ENCODE measurements at places on chromosomes 2 and 18.

DNA sequence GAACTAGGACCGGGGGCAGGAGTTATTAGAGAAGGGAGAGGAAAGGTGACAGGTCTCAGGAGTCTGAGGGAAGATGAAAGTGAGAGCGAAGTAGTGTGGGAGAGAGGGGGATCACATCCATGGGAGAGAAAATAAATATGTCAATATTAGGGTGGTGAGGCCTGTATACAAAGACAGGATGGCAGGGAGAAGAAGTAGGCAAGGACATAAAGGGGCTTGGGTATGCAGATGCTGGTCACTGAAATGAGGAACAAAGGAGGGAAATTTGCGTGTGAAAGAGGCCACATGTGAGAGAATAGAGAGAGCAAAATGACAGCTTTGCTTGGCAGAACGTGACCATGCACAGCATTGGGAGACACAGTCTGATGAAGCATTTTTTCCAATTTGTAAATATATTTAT, 13.6 kb downstream of the METAP1D start:
- no peak for DNase-seq

- no peak for DNase-seq
Observed at GRCh38 chr2:60309336-60309735, 244.1 kb downstream of the BCL11A start.

- no peak for DNase-seq
Observed at GRCh38 chr2:55565613-55566012, 46.1 kb downstream of the CFAP36 start.

- DNase-seq: no peak
Observed at GRCh38 chr2:233301811-233302210, 5.8 kb upstream of the SAG start.

DNA sequence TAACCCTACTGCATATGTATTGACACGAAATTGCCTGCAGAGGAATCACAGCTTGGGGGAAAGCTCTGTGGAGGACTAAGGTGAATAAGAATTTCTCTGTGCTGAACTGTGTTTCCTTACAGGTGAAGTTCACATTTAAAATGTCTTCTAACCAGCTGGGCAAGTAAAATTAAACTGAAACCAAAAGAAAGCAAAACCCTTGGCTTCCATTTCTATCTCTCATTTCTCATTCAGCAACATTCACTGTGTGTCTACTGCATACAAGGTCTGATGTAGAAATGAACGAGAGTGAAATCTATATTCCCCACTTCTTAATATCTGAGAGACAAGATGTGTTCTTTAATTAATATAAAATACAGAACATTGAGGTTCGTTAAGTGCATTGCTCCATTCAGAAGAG, 397.3 kb downstream of the SOX11 start:
- no peak for DNase-seq

GRCh38 chr2:241808051-241808720, 807 bp upstream of the NEU4 start:
- DNase-seq: no peak

DNA sequence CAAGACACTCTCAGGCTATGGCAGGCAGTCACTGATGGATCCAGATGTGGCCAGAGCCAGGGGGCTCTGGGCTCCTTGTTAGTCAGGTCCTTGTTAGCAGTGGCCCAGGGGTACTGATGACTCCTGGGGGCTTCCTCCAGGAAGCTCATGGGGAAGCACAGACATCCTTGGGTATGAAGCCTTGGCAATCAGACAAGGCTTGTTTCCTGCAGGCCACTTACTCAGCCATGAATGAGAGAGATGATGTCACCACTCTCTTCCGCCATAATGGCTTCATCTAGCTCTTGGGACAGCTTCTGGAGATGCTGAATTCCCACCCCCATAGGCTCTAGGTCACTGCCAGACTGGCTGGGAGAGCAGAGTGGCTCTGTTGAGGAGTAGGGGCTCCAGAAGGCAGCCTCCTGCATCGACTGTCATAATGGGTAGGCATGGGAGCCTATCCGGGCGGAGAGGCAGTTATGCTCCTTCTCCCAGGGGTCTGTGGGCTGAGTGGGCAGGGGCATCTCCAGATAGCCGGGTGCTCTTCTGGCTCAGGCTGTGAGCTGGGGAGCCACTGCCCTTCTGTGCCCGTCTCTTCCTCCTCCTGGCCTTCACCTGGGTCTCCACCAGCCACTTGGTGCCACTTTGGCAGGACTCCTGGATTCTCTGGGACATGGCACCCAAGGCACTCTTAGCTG, 40.2 kb upstream of the BMPR2 start:
- DNase-seq: no peak

GRCh38 chr2:113141451-113141850, 14.1 kb downstream of the IL1RN start:
- no peak for DNase-seq

GRCh38 chr2:111687911-111688310, 196.1 kb downstream of the ANAPC1 start:
- no peak for DNase-seq

DNA sequence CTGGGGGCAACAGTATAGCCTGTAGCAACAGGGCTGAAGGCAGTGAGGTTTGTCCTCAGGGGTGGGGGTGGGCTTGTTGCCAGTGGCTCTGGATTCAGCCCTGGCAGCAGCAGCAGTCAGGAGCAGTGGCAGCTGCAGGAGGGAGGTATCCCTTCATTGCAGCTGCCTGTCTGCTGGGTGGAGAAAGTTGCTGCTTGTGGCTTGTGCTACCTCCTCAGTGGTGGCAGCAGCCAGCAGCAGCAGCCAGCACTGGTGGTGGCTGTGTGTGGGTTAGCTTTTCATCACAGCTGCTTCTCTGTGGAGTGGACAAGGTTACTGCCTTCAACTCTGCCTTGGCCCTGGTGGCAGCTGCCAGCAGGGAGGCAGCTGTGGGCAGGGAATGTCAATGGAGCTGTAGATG, 94.9 kb downstream of the ARL6IP6 start:
- no peak for DNase-seq

DNA sequence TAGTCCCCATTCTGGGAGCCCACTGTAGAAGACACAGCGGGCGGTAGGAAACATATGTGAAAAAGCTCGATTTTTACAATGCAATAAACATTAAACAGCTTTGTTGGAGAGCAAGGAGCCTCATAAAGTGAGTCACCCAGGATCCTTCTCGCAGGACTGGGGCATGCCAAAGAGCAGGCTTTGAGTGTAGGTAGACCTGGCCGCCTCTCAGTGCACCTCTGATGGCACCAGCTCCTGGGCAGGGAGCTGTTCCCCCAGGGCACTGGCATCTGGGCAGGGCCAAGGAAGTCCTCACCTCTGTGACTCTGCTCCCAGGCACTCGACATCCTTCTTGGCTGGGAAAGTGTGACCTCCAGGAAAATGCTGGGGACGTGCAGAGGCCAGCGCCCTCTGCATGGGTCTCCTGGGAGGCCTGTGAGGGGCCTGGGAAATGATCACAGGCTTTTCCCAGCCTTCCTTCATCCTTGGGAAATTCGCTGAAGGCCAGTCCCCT, 94.2 kb downstream of the POLR1A start:
- DNase-seq: no peak

DNA sequence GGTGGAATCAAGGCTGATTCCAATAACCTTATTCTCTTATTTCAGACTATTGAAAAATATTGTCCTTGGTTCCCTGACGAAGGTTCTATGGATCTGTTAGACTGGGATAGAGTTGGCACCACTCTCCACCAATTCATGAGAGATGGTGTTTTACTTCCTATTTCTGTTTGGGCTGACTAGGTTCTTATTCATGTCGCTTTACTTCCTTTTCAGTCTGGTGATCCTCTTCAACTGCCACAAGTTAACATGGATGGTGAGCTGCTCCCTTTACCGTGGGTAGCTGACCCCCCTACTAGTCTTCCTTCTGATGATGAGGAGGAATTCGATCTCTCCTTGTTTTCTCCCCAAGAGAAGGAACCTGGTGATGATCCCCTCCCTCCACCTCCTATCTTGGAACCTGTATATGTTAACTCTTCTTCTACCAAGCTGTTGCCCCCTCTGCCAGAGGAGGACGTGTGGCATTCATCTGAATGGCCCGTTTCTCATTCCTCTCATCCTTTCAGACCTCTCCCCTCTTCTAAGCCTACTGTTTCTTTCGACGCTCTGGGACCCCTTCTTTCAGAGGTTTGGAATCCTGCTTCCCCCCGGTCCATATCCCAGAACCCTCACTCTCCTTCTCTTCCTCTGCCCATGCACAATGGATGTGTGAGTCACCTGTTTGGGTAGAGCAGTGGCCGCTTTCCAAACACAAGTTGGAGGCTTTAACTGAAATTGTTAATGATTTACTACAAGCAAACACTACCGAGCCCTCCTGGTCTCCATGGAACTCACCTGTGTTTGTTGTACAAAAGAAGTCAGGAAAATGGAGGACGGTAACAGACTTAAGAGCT, 13.5 kb upstream of the CNOT11 start:
- DNase-seq: no peak

GRCh38 chr18:28177828-28178635, 1.1 kb upstream of the CDH2 start:
- no peak for DNase-seq

GRCh38 chr2:147156970-147157369, 687.9 kb upstream of the ACVR2A start:
- no peak for DNase-seq

GRCh38 chr2:180191432-180192124, 184.5 kb upstream of the CWC22 start:
- no peak for DNase-seq

- no peak for DNase-seq
Observed at GRCh38 chr2:162518894-162519293, 175.0 kb downstream of the GCA start.

DNA sequence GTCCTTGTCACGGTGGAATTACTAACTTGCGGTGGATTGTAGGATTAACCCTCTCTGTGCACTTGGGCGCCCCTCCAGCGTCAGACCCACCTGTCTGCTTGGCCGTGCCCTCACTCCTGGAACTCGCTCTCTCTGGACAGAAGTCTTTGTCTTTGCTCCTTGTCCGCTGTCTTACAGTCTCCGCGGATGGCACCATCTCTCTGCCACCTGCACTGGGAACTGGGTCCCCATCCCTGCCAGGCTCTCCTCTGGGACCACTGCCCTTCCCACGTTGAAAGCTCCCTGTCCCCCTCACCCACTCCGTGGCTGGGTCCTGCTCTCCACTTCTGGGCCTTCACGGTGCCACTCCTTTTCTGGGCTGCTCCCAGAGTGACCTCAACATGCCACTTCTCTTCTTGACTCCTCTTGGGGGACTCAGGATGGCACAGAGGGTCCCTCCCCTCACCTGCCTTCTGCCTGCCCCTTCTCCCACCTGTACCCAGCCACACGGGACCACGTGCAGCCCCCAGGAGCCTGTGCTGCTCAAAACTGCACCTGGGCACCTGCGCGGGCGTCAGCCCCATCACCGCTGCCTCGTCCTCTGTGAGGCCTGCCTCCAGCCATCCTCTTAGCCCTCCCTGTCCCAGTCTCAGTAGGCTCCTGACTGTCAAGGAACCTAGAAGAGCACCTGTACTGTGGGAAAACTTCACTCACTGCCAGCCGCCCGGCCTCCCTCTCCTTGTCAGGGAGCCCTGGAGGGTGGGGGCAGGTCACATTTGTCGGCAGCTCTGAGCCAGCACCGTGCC, 11.1 kb downstream of the CNDP2 start:
- no peak for DNase-seq

- no peak for DNase-seq
Observed at GRCh38 chr2:147913701-147914480, 69.1 kb downstream of the ACVR2A start.

- DNase-seq: no peak
Observed at GRCh38 chr2:221125691-221126090, 446.4 kb downstream of the EPHA4 start.

DNA sequence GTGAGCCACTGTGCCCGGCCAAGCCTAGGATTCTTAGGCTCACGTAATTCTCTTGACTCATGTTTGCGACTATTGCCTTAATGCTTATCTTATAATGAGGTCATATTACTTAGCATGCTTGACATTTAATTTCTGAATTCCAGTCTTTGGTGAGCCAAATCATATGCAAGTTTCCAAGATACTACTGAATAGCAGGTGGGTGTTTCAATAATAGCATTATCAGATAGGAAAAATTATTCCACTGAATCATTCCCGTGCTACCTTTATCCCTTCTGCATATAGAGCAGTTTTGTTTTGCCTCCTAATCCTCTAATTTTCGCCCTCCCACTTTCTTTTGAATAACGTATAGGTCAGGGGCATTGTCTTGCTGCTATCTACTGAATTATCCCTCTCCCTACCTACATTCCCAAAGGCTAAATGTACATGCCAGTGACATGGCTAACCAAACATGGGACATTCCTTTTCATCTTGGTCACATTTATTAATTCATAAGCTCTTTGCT, 4.9 kb downstream of the DAW1 start:
- DNase-seq: no peak

DNA sequence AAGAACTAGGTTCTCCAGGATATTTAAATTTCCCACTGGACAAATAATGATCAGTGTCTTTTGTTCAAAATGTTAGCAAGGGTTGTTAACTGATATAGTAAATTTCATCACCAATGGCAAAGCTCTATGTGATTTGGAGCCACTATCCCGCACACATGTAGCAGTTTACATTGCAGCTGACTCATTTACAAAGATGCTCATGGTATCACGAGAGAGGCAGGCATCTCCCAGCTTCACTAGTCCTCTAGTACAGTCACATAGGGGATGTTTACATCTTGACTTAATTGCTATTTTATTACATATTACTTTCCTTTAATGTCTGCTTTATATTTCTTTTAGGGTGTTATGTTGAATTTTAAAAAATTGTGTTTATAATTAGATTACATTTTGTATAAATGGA, 30.7 kb downstream of the KCNE4 start:
- no peak for DNase-seq

DNA sequence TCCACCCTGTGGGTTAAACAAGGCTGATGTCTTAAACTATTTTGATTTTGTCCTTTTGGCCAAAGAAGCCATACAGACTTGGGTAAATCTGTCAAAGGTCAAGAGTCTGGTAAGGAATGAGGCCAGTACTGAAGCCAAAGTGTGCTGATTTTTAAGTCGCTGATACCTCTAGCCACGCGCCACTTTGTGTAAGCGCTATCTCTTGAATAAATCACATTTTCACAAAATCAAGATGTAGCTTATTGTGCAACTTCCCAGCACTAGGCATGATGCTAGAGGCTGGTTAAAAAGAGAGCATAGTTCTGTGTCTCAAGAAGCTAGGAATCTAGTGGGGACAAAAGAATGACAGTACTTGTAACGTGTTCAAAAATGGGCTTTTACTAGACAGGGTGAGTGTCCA, 510.6 kb upstream of the RAB6C start:
- no peak for DNase-seq

DNA sequence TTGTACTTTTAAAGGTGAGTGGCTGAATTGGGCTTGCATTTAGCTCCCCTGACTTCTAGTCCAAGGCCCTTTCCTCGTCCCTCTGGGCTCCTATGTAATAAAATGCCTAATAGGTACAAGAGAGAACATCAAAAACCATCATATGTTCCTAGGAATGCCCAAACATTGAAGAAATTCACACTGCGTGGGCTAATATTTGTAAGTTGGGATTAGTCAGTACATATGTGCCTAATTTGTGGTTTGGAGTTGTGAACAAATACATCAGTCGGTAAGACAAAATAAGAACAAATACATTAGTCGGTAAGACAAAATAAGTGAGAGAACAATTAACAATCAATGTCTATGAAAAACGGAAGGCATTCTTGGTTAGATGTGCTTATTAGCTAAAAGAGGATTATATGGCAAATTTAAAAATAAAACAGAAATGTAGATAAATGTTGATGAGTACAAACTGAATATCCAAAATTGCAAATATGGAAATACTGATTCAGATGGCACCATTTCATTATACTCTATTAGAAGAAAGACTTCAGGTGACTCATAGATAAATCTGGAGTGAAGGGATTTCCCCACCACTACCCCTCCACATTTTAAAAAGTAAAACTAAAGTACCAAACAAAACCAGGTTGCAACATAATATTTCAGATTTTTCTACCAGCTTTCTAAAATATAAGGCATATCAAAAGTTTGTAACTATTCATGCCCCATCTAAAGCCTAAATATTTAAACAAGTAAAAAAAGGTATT, 325.4 kb downstream of the ZEB2 start:
- no peak for DNase-seq
